ENCODE measurements at places on chromosomes 3 and 15.

DNA sequence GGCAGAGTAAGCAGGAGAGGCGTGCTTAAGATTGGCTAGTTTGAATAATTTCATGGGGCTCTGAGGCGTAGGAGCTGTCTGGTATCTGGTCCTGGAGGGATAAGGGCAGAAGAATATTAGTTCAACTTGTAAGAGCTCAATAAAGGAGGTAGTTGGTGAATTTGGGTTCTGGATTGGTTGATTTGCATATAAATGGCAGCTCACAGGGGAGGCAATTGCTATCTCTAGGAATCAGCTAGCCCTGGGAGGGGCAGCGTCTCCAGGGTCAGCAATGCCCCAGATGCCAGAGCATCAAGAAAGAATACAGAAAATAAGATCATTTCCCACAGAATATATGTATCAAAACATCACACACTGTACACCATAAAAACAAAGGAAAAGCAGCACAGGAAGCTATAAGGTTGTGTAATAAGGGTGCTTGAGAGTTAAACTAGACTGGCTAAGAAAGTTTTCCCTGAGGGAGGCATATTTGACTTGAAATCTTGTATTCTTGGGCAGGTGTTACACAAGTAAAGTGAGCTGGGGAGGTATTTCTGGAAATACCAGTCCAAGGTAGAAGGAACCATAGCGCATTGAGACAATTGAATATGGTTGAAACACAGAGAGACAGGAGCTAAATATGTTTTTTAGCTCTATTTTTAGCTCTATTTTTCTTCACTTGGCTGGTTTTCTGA is 6.1 kb downstream of the MOBP start:
- DNase-seq = no peak

DNA sequence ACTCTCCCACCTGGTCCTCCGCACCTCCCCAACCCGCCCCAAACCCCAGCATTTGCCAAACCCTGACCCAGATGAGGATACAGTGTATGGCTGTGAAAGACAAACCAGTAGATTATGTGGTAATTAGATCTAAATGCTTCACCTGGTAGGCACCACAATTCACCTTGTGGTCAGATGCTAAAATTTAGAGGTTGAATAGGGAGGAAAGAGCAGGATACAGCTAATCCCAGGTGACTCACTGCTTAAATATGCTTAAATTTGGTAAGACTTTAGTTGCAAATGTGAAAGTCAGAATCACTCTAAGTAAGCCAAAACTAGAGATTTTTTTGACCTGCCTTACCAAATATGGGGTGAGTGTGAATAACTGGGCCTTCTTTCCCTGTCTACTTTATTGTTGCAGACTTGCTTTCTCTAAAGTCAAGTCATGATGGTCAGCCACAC is 105.5 kb downstream of the MME start:
- DNase-seq = peak; percentile 19

GRCh38 chr3:108127301-108127988 is 36.6 kb upstream of the CD47 start:
- no peak for DNase-seq

DNA sequence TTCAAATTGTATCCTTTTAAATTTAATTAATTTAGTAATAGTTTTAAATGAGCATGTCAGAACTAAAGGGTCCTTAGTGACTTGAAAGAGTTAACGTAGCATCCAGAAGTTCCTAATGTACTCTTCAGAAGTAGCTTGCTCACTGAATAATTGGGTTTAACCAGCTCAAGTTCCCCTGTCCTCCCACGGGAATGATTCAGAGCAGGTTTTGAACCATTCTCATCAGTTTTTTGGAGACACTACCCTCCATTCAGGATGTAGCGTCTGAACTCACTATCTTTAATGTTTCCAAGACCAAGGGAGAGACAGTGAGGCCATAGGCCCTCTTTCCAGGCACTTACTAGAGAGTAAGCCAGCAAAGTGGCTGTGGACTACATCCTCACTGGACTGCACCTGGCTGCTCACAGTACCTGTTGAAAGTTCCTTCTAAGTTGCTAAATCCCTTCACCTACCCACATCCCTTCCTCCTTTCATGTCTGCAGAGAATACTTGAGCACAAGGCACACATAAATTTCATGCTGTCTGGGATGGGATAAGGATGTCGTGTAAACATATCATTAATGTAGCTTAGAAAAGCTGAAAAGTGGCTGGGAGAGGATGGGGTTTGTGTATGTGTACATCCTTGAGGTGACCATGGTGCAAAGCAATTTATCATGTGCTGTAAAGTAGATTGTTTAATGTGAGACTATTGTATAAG is 146.3 kb downstream of the PLCL2 start:
- DNase-seq = no peak

- no peak for DNase-seq
These were observed 16.3 kb upstream of the LRRFIP2 start for GRCh38 chr3:37190667-37191066.

DNA sequence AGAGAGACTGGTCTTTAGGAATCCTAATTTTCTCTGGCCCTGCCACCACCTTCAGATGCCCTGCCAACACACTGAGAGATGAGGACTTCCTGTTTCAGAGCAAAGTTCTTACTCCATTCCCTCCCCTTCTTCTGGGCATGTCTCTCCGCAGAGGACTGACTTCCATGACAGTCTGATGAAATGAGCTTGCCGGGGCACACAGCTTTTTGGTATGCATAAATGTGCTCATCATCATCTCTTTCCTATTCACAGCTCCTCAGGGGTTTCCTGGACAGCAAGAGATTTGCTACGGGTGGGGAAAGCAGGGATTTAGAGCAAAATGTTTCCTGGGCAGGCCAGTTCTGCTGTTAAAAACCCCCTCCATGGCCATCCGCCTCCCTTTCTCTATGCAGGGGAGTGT is 27.6 kb upstream of the SEMA6D start:
- no peak for DNase-seq

- DNase-seq = no peak
These were observed 58.1 kb upstream of the USP3 start for GRCh38 chr15:63446255-63446654.

DNA sequence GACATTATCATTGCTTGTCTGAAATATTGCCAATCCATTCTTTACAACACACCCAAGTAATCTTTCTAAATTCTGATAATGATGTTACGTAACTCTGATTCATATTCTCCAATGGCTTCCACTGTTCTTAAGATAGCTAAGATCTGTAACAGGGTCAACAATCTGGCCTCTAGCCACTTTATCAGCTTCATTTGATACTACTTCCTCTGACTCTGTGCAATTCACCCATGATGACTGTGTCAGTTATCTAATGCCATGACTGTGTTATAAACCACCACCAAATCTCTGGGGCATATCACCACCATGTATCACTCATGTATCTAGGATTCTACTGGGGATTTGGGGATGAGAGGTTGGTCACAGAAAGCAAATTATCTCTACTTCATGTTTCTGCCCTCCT is 44.0 kb downstream of the CD200 start:
- no peak for DNase-seq

- no peak for DNase-seq
These were observed 17.4 kb upstream of the ACAP2 start for GRCh38 chr3:195460091-195460713.

DNA sequence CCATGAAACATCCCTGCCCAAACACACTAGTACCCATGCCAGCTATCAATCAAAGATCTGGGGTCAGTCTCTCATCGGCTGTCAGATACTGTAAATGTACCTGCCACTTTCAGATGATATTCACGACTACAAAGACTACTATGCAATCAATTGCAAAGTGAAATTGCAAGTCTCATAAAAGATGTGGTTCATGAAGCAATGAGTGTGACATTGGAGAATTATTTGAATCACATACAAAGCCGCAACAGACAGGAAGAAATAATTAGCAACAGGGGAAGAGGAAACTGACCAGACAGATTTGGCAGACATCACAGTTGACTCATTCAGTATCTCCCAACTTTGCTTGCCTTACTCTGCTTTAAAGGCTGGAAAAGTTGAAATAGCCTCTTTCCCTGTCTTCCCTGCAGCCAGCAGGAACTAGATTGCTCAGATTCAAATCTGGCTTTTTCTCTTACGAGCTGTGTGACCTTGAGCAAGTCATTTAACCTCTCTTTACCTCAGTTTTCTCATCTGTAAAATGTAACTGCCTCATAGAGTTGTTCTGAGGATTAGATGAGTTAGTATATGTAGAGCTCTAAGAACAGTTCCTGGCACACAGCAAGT is 95.7 kb upstream of the C3orf80 start:
- DNase-seq = no peak

- DNase-seq = peak; percentile 47
These were observed 41.6 kb downstream of the PYDC2 start for GRCh38 chr3:191502583-191502982.

DNA sequence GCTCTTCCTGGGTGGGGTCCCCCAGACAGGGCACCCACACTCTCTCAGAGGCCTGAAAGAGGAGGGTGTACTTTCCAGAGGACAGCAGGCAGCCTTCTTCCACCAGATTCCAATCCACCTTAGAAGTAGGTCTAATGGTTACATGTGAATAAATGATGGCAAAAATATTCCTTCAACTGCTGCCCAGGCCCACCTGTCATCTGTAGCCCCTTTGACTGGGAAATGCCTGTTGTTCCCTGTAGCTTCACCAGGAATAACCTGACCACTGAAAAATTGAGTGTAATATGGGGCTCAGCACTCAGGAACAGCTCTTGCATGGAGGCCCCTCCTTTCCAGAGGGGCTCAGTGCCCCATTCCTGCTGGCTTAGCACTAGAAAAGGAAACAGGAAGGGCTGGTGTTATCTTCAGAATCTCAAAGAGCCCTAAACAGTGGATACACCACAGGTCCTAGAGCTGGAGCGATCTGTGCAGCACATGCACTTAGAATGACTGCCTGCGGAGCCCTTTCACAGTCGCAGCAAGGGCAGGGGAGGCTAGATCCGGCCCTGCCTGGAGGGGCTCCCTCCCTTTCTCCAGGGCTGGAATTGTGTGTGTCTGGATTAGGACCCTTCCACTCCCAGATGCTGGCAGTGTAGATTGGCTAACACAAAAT is 32.1 kb downstream of the SLC22A14 start:
- no peak for DNase-seq

GRCh38 chr15:82663186-82663600 is 16.0 kb upstream of the CPEB1 start:
- peak; percentile 92 for DNase-seq

DNA sequence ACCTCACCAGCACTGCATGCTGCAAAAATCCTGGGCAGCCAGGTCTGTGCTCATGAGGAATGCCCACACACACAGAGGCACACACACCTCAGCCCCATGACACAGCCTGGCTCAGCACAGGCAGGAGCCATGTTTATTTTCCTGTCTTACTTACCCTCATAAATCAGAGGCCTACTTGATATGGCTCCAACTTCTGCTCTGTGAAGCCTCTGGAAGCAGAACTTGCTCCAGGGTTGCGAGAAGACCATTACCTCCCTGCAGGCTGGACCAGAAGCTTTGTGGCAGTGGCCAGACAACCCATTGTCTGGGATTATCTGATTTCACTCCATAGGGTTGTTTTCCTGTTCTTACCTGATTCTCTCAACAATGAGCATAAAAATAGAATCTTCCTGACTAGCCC is 43.8 kb upstream of the CMTM8 start:
- DNase-seq = no peak

DNA sequence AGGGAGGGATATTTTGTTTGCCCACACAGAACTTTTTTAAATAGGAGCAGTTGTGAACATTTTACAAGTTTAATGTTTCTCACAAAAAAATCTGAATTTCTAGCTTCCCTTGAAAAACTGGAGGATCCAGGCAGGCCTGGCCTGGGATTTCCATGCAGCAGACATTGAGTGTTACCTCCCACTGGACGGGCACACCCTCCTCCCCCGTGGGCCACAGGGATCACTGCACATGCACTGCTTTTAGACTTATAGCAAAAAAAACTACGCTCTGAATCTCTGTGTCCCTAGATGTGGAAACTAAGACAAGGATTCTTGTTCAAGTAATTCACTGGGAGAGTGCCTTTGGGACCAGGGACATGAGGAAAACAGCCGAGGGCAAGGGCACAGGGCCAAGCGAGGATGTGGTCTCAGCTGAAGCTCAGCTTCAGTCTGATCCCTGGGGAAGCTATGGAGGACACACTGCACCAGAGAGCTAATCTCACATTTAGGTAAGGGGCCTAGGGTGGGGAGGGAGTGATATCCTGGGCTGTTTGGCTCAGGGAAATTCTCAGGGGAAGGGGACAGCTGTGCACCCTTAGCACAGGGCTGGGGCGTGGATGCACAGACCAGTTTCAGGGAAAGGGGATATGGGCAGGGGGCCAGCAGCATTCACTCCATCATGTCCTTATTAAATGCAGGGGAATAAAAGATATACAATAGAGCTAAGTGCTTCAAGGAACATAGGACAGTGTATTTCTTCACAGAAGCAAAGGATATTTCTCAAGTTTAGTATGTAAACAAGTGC is 46.0 kb downstream of the FSIP1 start:
- no peak for DNase-seq

- no peak for DNase-seq
These were observed 37.0 kb downstream of the ITGB5 start for GRCh38 chr3:124850212-124850611.

DNA sequence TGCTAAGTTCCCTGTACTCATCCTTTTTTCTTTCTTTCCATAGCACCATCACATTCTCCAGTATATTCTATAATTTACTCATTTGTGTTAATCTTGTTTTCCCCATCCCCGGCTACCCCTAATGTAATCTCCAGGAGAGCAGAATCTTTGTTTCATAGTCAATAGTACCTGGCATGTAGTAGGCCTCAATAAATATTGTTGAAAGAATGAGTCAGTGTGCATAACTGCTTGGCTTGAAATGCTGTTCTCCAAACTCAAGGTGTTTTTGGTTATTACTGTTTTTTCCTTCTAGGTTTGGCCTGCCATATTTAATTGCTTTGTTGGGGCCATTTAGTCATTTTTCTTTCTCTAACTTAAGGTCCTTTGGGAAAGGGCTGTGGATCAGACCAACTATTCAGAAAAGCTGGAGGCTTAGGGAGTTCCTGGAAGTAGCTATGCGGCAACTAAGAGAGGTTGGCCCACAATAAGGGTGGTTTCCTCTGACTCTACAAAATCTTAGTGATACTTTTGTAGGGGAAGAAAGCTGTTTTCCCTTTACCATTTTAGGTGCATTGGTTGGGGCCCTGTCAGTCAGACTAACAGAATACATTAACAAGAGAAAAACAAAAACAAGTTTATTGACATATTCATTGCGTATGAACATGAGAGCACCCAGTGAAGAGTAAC is 28.4 kb downstream of the KAT2B start:
- no peak for DNase-seq

GRCh38 chr3:120022729-120023128 is 71.5 kb downstream of the GSK3B start:
- DNase-seq = no peak

Measured in iPS-NIHi11 (cell line).